ENCODE measurements at places on chromosomes 12 and 14. TPM values are rescaled to one million over a fixed set of nuclear protein-coding genes. Genes with fewer than 3 reads are reported as not detected.

- no peaks in the 10 kb centered on the region for H3K4me1 ChIP-seq
- H3K27me3 ChIP-seq: no peaks in the 10 kb centered on the region
- no peak overlapping the region for H3K4me3 ChIP-seq
- H3K27ac ChIP-seq: no peak overlapping the region
These were observed 55.4 kb downstream of the TMEM260 start for GRCh38 chr14:56635041-56635440.

- H3K27ac ChIP-seq: no peak overlapping the region
- H3K27me3 ChIP-seq: no peaks in the 10 kb centered on the region
- H3K36me3 ChIP-seq: peaks cover 9% of the 10 kb centered on the region
- H3K4me3 ChIP-seq: no peak overlapping the region
- DNase-seq: no peak
These were observed 11.0 kb downstream of the PAPLN start for GRCh38 chr14:73248108-73248868.

GRCh38 chr12:114013575-114014345 lies 47.6 kb upstream of the RBM19 start:
- H3K4me3 ChIP-seq: no peak overlapping the region
- H3K27me3 ChIP-seq: peaks cover 22% of the 10 kb centered on the region

- H3K4me3 ChIP-seq: no peak overlapping the region
- peaks cover 18% of the 10 kb centered on the region for H3K36me3 ChIP-seq
- H3K4me1 ChIP-seq: peaks cover 75% of the 10 kb centered on the region
- no peaks in the 10 kb centered on the region for H3K27me3 ChIP-seq
- H3K27ac ChIP-seq: peak overlapping the region; percentile 64
- no peak for DNase-seq
These were observed 30.9 kb upstream of the LUM start for GRCh38 chr12:91142221-91142631.

- H3K36me3 ChIP-seq: no peaks in the 10 kb centered on the region
- no peaks in the 10 kb centered on the region for H3K4me1 ChIP-seq
- H3K27me3 ChIP-seq: peaks cover 19% of the 10 kb centered on the region
- no peak overlapping the region for H3K4me3 ChIP-seq
- no peak for DNase-seq
- H3K27ac ChIP-seq: no peak overlapping the region
These were observed 1134.6 kb downstream of the BCL11B start for GRCh38 chr14:98137131-98138025.

DNA sequence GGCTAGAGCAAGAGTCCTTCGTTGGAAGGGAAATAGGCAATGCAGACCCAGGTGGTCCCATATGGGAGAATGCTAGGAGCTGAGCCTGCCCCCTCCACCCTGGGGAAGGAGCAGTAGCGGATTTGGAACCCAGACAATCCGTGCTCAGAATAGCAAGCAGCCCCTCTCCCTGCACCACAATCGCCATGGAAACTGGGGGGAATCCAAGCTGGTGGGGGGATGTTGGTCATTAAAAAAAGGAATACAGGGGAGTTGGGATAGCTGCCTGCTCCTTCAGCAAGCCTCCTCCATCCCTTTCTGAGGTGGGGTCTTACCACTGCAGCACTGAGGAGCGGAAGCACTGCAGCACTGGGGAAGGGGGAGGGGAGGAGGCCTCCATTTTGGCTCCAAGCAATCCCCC lies 2.9 kb downstream of the RND1 start:
- H3K4me1 ChIP-seq: peaks cover 14% of the 10 kb centered on the region
- H3K27me3 ChIP-seq: peaks cover 31% of the 10 kb centered on the region
- no peak overlapping the region for H3K27ac ChIP-seq
- DNase-seq: no peak
- no peaks in the 10 kb centered on the region for H3K36me3 ChIP-seq

DNA sequence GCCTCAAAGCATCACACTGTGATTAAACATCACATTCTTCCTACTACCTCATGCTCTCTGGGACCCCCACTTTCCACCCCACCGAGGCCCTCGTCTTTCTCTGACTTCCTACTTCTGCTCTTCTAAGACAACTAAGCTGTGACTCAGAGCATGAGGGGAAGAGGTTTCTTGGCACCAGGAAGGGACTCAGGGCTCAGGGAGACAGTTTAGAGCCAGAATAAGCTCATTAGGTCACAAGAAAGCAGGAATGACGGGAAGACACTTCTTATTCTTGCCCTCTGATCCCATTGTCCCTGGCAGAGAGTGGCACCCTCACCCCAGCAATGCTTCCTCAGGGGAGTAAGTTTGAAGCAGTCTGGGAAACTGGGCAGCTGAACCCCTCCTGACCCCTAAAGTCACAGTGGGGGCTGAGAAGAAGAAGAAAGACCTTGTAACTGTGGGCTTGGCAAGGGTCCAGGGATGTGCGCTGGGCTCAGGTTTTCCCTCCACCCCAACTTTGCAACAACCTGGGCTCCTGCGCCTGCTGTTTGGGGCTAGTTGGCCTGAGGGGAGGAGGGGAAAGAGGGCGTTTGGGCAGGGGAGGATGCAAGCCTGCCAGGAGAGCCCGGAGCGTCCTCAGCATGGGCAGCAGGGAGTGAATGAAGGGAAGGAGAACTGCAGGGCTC lies 64.6 kb upstream of the ACTN1 start:
- H3K4me1 ChIP-seq: peaks cover 91% of the 10 kb centered on the region
- no peak for DNase-seq
- H3K36me3 ChIP-seq: no peaks in the 10 kb centered on the region
- H3K4me3 ChIP-seq: peak overlapping the region; percentile 17

- DNase-seq: no peak
- peaks cover 21% of the 10 kb centered on the region for H3K36me3 ChIP-seq
- H3K27ac ChIP-seq: peak overlapping the region; percentile 50
- no peaks in the 10 kb centered on the region for H3K27me3 ChIP-seq
These were observed 29.7 kb upstream of the NR2C1 start for GRCh38 chr12:95102916-95103671.

DNA sequence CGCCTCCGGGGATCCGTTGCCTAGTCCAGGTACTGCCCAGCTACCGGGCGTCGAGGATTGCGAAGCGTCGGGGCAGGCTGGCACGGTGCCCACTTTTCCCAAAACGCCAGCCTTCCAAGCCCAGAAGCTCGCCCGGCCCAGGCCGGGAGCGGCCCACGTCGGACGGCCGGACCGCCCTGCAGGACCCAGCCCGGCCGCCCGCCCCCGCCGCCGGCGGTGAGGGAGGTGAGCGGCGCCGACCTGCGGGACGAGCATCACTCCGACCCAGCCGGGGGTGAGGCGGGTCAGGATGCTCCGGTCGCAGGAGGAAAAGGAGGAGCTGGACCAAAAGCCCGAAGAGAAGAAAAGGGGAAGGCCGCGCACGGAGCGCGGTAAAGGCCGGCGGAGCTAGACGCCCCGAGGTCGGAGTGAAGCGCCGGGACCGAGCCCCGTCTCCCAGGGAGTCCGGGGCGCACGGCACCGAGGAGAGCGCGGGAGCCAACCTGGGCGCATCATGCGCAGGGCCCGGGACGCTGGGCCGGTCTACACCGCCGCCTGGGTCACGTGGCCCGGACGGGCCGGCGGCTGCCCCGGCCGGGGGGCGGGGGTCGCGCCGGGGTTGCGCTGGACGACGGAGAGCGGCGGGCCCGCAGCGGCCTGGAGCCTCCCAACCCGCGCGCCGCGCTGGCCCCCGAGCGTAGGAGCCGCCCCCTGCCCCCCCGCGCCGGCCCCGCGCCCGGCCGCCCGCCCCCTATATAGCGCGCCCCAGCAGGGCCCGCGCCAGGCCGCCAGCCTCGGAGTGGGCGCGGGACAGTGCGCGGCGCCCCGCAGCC lies at the start of gene AQP5:
AQP5 (plus strand) TSS at position 762 of the 812 bp plus-strand sequence. CDS start 146 bp downstream, outside the sequence.
- peak within 1 kb of the TSS; percentile 50 for H3K4me3 ChIP-seq
- no peak for DNase-seq
- H3K36me3 ChIP-seq: no peaks in the 10 kb centered on the region
- H3K4me1 ChIP-seq: peaks cover 25% of the 10 kb centered on the region
- H3K27me3 ChIP-seq: peaks cover 15% of the 10 kb centered on the region

Gene POTEM
- not detected for total RNA-seq

Gene SERPINA3
- 3.9 TPM for total RNA-seq
